Mucosa of descending colon (tissue), 3 donors: ENCODE measurements at places on chromosomes 7 and 10.

- no peak for DNase-seq
These were observed 24.4 kb downstream of the MRPS33 start for GRCh38 chr7:140990193-140990962.

- DNase-seq = no peak
These were observed 24.2 kb upstream of the RASSF4 start for GRCh38 chr10:44935201-44935965.

- no peak for DNase-seq
These were observed 211.3 kb downstream of the SKIDA1 start for GRCh38 chr10:21314111-21314626.

- DNase-seq = no peak
These were observed 52.8 kb downstream of the EGFR start for GRCh38 chr7:55071411-55072175.

- DNase-seq = no peak
These were observed 428.9 kb downstream of the PCDH15 start for GRCh38 chr10:54372179-54372578.

- no peak for DNase-seq
These were observed 15.6 kb upstream of the ADO start for GRCh38 chr10:62788861-62789467.

GRCh38 chr7:155463114-155463811 is 5.3 kb downstream of the EN2 start:
- DNase-seq = no peak

- DNase-seq = no peak
These were observed 51.5 kb upstream of the OSBPL3 start for GRCh38 chr7:25031432-25031831.

GRCh38 chr7:42605406-42606192 is 306.3 kb downstream of the C7orf25 start:
- no peak for DNase-seq

DNA sequence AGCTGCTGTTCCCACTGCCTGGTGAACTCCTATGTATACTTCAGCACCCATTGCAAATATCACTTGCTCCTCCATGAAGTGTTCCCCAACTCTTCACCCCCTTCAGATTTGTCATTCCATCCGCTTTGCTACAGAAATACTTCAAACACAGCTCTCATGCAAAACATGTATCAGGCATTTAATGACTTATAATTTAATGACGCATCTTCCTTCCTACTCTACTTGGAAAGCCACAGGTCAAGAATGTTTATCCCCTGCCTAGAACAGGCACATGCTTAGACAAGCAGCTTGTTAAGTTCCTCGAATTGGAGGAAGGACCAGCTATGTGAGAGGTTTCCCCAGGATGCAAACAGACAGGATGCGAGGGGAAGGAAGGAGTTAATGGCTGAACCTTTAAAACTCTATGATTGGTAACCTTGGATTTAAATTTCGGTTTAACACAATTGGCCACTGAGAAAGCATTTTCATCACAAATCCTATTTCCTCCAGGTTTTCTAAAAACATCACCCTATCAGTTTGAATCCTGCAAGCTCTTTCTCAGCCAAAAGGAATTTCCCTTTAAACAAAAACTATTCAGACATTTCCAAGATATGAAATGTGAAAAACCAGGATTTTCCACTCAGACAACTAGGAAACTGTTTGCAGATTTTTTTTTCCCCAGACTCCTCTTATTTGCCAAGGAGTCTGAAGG is 11.5 kb downstream of the CREB3L2 start:
- no peak for DNase-seq

GRCh38 chr7:130079846-130080394 is 9.6 kb downstream of the KLHDC10 start:
- no peak for DNase-seq

DNA sequence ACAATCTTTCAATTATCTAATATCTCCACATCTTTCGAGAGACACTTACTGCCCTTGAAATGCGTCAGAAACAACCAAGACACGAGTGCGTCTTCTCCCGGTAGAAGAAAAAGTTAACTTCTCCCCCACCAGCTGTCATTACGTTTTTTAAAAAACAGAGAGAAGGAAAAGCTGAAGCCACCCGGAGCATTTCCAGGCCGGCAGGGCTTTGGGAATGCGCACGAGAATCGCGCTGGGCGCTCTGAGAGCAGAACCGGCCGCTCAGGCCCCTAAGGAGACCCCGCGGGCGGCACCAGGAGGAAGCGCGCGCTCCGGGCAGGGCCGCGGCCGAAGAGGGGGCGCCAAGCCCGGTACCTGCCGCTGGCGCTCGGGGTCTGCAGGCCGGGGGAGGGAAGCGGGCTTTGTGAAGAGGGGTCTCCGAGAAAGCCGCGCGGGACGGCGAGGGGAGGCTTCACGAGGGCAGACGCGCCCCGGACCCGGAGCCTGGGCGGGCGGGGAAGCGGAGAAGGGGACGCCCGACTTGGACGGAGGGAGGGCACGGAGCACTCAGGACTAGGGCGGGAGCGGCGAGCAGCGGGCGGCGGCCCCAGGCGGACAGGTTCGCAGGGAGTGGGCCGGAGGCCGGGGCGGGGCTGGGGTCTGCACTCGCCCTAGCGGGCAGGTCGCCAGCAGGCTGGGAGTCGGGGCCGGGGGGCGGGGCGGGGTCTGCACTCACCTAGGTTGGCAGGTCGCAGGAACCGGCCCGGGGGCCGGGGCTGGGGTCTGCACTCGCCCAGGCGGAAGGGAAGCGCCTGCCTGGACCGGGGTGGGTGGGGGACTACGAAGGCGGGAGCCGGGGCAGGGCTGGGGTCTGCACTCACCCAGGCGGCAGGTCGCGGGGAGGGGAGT is 932 bp downstream of the ESYT2 start:
- peak; percentile 80 for DNase-seq

DNA sequence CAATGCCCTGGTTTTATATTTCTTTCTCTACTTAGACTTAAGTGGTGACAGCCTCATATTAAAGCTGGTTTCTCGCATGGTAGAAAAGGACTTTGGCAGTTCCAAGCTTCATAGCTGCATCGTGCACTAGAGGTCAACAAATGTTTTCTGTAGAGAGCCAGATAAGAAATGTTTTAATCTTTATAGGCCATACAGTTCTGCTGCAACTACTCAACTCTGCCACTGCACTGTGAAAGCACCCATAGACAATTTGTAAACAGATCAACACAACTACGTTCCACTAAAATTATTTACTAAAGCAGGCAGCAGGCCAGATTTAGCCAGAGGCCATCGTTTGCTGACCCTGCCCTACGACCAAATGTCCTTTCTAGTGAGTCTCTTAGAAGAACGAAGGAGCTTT is 36.7 kb downstream of the CSGALNACT2 start:
- no peak for DNase-seq

DNA sequence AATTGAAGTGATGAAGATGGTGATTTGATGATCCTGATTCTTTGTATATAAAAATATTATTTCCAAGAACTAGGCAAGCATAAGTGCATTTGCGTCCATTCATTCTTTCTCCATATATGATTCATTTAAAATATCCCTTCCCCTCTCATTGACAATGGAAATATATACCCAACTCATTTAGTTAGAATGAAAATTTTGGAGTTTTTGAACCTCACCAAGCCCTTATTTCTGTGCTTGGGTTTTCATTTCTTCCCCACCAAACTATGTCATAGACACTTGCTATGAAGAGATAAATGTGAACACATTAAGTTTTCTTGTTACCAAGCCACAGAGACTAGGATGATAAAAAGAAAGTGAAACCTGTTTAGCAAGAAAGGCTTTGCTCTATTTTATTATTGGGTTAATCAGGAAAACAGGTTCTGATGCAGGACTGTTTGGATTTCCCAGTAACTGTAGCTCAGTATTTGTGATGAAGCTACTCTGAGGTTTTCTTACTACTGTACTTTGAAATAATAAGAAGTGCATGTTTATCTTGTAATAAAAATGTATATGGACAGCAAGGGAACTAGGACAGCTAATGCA is 68.3 kb downstream of the ITGB1 start:
- DNase-seq = no peak

DNA sequence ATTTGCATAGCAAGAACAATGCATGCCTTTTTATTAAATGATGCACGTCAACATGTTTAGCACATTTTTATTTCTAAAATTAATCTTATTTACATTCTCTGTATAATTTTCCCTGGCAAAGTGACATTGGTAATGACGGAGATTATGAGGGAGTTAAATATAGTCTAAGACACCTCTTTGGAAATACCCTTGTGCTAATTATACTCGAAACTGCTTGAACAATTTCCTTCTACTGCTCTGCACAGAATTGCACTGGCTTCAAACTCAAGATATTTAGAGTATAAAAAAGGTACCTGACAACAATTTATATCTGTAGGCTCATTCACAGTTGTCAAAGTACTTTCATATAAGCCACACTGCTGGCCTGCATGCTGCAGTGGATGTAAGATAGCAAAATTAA is 602.7 kb downstream of the NXPH1 start:
- DNase-seq = no peak

- no peak for DNase-seq
These were observed 162.4 kb upstream of the MDFIC start for GRCh38 chr7:114759347-114760062.

DNA sequence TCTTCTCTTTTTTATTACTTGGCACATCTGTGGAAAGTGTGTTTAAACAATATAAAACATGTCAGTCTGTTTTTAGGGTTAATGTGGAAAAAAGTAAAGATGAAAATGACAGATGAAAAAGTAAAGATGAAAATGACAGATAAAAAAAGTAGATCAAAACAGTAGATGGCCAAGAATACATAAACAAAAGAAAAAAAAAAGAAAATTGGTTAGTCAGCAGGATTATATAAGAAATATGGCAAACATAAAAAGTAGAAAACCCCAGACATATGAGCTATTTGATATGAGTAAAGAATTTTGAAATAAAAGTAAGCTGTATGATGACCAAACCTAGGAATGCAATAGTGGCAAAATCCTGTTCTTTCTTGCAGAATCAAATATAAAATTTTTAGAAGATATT is 365.7 kb upstream of the AKR1E2 start:
- no peak for DNase-seq

DNA sequence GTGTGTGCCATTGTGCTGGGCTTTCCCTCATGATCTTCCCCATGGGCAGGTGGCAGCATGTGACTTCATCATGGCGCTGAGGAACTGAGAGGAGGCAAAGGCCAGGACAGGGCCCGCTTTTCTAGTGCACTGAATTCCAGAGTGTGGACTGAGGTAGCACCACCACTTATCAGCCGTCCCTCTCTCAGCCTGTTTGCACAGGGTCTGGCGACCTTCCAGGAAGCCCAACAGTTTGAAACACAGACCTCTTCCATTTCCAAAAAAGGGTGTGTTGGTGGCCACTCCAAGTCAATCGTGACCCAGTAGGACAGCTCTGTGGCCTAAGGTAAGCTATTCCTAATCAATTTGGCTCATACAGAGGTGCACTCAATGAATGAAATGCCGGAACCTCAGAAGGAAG is 4.4 kb downstream of the DNAJC30 start:
- DNase-seq = no peak

DNA sequence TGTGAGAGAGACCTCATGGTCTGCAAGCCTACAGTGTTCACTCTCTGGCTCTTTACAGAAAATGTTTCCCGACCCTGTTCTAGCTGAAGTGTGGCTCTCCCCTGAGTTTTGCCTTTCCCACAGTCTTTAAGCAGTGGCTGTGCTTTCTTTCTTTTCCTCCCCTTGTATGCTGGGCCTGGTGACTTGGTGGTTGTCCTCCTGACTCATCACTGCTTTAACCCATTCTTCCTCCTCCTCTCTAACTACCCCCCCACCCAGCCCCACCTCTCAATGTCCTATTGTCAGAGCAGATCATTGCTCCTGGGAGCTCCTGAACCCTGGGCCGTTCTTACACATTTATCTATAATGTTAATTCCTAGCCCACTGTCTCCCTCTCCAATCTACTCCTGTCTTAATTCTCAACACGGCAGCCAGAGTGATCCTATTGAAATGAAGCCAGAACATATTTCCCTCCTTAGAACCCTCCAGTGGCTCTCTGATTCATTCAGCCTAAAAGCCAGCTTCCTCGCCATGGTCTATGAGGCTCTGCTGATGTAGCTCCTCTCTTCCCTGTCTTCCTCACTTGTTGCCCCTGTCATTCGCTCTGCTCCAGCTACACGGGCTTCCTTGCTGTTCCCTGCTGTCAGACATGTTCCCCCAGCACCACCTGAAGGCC is 55.0 kb downstream of the DENND11 start:
- no peak for DNase-seq

DNA sequence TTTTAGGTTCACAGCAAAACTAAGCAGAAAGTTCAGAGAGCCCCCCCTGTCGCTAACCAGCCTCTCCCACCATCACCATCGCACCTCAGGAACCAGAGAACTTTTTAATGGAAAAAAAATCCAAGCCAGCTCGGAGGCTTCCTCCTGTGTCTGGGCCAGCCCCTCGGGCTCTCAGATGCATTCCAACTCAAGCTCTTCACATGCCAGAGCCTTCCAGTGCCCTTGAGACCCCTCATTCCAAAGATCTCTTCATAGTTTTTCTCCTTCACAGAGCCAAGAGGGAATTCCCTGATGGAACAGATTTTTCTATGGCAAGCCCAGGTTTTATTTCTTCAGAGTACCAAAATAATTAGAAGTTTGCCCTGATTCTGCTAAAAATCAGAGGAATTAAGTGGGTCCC is 153.4 kb upstream of the LANCL2 start:
- no peak for DNase-seq

GRCh38 chr10:66586073-66586472 is 339.8 kb upstream of the LRRTM3 start:
- DNase-seq = no peak

DNA sequence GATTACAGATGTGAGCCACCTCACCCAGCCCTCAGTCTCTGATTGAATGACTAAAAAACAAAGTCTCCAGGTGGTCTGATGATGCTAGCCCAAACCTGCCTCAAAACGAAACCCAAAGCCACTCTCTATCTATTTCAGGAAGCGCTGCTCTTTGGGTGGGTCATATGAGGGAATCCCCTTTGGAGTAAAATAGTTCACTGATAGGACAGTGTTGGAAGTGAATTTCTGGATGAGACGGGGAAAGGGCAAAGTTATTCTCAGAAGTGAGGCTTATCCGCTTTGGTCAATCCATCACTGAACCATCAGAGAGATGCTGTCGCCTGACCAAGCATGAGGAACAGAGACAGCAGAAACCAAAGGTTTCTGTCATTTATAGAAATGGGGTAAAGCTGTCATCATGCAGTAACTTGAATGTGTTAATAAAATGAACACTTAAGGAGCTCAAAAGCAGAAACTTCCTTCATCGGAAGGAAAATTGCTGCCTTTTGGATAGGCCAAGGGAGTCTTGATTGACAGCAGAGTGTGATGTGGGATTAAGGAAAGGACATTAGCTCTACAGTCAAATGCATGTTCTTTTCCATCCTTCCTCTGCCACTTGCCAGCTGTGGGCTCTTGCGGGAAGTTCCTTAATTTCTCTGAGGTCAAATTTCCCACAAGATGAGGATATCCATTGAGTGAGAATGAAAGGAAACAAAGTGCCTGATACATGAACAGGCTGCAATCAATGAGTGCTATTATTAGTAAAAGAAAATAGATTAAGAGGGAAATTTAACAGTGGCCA is 64.9 kb upstream of the C1QL3 start:
- DNase-seq = no peak

- DNase-seq = peak; percentile 25
These were observed 30.6 kb upstream of the PFKFB3 start for GRCh38 chr10:6171881-6172695.

- DNase-seq = no peak
These were observed 659 bp downstream of the FIGNL1 start for GRCh38 chr7:50449501-50449880.
